Right ventricle myocardium inferior (tissue), 1 donor: ENCODE measurements at places on chromosomes 5 and 9. TPM values are rescaled to one million over a fixed set of nuclear protein-coding genes. Genes with fewer than 3 reads are reported as not detected.

DNA sequence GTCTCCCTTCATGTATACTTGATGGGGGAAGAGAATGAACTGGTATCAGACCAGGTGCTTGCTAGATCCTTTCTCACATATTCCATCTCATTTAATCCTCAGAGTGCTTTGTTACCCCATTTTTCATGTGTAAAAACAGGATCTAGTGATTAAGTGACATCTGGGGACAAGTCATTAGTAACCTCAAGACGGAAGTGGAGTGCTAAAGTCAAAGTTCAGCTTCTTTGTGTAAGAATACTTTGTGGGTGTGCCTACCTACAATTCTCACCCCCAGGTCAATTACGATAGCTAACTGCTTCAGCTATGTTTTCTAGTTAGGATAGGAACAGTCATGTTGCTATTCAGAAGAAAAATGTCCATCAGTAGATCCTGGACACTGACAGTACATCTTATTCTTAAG, 3.1 kb upstream of the FAM120AOS start:
- DNase-seq = no peak

PCDHGA12 gene
- total RNA-seq = 6.5 TPM

- DNase-seq = no peak
These were observed 655.2 kb upstream of the RIOK2 start for GRCh38 chr5:97838214-97838613.

DNA sequence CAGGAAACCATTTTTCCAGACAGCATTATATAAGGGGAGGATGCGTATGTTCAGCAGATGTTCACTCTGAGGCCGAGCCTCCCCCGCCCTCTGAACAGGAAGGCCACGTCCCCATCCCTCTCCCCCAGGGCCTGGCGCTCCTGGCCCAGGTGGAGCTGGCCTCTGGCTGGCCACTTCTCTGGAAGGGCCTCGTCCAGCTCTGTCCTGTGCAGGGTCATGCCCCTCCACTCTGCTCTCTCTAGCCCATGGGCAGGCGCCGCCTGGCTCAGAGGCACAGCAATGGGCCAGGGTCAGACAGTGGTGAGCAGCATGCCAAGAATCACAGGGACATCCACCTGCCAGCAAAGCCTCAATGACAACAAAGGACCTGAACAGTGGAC, 34.2 kb downstream of the ADAMTS2 start:
- DNase-seq = peak; percentile 54

DNA sequence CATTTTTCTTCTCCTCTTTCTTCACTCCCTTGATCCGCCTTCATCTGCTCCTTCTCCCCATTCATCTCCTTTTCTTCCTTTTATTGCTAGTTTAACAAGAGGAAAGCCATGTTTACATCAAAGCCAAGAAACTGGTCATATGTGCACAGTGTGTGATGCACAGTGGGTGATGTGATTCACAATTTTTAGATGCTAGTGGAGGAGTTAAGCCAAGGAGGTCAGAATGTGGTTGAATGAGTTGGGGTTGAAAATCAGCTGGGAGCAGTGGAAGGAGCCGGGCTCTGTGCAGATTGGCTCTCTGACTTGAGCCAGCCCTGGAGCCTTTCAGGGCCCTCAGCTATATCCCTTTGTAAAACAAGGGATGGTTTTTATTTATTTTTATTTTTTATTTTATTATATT, 7.3 kb downstream of the ACER2 start:
- no peak for DNase-seq

GRCh38 chr5:124234022-124234769, 512.2 kb downstream of the ZNF608 start:
- no peak for DNase-seq

- no peak for DNase-seq
These were observed 4.2 kb downstream of the SLC44A1 start for GRCh38 chr9:105248691-105249090.

DNA sequence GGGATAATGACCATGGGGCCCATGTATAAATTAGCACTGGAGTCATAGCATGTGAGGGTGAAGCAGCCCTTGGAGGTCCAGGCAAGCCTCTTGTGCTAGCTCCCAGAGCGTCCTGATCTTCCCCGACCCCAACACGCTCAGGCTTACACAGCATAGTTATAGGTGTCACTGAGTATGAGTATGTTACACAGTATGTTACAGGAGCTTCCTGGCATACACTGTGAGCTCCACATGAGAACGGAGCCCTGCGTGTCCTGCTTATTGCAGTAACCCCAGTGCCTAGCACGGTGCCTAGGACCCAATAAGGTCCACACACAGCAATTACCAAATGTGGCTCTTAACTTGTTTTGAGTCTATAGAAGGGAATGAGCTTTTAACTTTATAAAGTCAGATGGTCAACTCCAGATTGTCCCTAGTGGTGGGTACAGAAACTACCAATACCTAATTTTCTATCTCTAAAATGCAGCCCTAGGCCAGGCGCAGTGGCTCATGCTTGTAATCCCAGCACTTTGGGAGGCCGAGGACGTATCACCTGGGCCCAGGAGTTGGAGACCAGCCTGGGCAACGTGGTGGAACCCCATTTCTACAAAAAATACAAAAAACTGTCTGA, 64.1 kb downstream of the PLAC8L1 start:
- no peak for DNase-seq

GRCh38 chr9:124835026-124835557, 18.2 kb upstream of the WDR38 start:
- peak; percentile 88 for DNase-seq

DNA sequence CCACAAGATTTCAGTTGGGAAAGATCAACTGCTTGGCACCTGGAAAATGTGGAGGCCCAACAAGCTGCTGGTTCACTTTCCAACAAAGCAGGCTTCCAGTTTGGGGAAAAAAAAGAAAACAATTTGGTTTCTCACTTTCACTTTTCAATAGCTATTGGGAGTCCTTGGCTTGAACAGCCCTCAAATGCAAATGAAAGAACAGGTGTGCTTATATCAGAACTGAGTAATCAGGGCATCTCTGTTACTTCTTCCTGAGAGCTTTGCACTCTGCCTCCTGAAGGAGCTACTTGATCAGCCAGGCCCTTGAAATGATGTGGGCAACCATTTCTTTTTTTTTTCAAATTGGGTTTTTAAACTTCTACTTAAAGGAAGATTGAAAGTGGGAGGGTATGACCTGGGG, 73.5 kb downstream of the MFAP3 start:
- no peak for DNase-seq

- DNase-seq = no peak
These were observed 39.2 kb upstream of the RARS1 start for GRCh38 chr5:168446983-168447619.

GRCh38 chr5:147348046-147348445, 113.2 kb downstream of the STK32A start:
- DNase-seq = no peak

GRCh38 chr9:123382653-123383511, 26.9 kb downstream of the CRB2 start:
- DNase-seq = peak; percentile 57

GRCh38 chr9:83036043-83036442, 26.9 kb downstream of the RASEF start:
- no peak for DNase-seq

DNA sequence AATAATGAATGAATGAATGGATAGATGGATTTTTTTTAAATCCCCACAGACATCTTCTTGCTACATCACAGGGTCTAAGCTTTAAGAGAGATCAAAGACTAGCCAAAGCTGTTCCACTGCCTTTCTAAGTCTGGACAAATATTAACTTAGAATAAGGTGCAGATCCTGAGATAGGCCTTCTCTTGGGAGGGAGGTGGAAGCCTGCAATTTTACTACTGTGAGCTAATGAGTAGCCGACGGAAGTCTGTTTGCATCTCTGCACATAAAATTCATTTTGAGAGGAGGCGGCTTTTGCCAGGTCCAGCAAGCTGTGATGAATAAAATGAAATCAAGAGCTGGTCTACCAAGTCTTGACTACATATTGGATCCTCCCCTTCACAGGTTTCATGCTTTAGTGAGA, 484.9 kb downstream of the TMEM38B start:
- no peak for DNase-seq

GRCh38 chr5:151580858-151581257, 10.3 kb downstream of the FAT2 start:
- no peak for DNase-seq

DNA sequence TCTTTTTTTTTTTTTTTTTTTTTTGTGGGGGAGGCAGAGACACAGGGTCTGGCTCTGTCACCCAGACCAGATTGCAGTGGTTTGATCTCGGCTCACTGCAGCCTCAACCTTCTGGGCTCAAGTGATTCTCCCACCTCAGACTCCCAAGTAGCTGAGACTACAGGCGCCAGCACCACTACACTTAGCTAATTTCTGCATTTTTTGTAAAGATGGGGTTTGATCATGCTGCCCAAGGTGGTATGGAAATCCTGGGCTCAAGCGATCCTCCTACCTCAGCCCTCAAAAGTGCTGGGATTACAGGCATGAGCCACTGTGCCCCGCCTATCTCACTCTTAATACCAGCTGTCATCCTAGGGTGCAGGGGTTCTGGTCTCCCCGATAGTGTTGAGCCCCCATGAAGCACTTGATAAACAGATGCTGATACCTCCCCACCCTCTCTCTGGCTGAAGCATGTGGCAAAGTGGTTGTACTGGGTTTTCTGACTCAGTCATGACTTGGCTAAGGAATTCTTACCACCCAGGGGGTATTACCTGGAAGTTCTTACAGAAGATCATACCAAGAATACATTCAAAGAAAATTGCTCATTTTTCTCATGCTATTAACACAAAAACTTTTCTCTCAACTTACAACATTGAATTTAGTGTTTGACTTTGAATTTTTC, 110.2 kb upstream of the DAPK1 start:
- no peak for DNase-seq

DNA sequence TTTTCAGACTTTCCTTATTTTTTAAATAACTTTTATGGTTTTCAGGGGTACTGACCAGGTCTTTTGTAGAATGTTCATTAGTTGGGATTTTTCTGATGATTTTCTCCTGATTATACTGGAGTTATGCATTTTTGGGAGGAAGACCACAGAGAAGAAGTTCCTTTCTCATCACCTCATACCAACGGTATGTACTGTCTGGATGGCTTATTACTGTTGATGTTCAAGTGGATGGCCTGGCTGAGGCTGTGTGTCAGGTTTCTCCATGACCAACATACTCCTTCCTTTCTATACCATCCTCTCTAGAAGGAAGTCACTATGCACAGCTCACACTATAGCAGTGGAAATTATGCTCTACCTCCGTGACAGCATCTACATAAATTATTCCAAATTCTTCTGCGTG, 71.1 kb upstream of the NR3C1 start:
- DNase-seq = no peak

- no peak for DNase-seq
These were observed 279.7 kb downstream of the NPR3 start for GRCh38 chr5:32990593-32991420.

PTGR1 gene
- 44.9 TPM for total RNA-seq

DNA sequence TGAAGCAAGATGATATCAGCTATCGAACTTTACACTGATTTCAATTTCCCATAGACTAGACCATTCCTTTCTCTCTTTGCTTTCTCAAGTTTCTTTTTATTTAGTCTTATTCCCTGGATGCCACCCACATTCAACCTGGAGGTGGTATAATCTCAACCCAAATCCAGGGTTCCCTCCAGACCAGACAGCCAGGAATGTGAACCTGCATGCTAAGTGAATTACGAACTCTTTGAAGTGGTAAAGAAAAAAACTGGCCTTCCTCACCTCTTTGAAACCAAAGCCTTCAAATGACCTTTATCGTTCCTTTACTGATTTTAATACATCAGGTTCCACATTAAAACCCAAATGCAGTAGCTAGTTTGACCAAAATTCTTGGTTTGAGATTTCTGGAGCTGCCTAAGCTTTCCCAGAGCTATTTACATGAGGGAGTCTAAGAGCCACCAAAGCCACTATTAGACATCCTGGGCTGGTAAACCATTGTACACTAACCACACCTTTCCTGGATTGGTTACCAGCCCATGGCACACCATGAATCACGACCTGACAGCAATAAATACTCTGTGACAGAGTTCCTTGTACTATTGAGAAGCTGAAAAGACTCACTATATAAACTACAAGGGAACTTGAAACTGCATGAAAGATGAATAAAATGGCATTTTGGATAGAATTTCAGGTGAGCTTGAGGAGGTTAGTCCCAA, 323.7 kb downstream of the ADAMTS6 start:
- DNase-seq = no peak

NFIB gene
- 116 TPM for total RNA-seq

DNA sequence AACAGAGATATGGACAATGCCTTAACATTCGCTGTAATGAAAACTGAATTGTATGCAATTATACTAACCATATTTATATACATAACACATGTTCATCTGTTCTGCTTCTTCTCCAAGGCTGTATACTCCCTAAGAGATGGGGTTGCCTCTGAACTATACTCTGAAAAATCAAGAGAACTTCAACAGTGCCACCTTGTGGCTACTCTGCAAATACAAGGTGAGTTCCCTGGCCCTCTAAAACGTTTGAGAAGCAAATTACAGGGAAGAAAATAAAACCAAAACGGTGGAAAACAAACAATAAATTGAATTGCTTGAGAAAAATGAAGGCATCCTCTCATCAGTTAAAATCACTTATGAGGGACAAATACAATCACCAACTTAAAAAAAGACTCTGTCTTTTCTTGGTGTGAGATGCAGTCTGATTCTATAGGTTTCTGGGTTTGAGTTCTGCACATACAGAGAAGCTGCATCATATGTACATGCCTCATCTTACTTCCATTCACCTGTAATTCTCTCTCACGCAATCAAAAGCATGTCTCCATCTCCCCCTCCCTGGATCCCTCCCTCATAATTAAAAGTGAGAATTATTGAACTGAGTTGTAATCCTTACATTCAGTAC, 98.6 kb downstream of the FBXW11 start:
- DNase-seq = no peak

PCA3 gene
- not detected for total RNA-seq

DNA sequence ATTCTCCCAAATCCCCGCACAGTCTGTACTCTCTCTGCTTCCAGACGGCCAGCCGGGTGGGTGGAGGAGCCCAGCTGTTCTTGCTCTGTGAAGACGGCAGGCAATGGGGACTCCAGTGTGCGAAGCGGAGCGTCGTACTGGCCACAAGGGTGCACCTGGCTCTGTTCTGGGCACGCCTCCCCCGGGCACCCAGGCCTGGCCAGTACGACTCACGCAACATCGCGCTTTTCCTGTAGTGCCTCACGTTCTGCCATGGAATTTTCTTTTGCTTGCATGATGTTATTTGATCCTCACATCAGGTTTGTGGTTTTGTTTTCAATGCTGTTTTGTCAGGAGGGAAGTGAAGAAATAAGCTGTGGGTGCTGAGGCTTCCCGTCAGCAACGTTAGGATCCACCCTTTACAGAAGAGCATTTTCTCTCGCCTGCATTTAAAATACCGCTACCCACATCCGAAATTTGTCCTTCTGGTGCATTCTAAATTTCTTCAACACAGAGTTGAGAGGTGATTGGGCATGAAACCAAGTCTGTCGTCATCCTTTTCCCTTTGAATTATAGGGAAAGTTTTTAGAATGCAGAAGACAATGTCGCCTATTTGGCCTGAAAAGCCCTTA, 311.7 kb downstream of the TRIM36 start:
- no peak for DNase-seq

- DNase-seq = no peak
These were observed 55.5 kb upstream of the ZNF366 start for GRCh38 chr5:72562717-72563116.

- no peak for DNase-seq
These were observed 172.3 kb upstream of the TBCA start for GRCh38 chr5:77948476-77948875.

S1PR3 gene
- 27.5 TPM for total RNA-seq

PDLIM4 gene
- total RNA-seq = 5.4 TPM

- no peak for DNase-seq
These were observed 3.6 kb upstream of the FST start for GRCh38 chr5:53476531-53477480.

ZDHHC11B gene
- 14.7 TPM for total RNA-seq

MLANA gene
- total RNA-seq = not detected
